ENCODE measurements at places on chromosomes 6 and 20. TPM values are rescaled to one million over a fixed set of nuclear protein-coding genes. Genes with fewer than 3 reads are reported as not detected.

OXT gene
- total RNA-seq: not detected

PLG gene
- not detected for total RNA-seq

DSE gene
- total RNA-seq: 22.2 TPM

EXOC2 gene
- total RNA-seq: 29.0 TPM

FAM209A gene
- not detected for total RNA-seq

PBOV1 gene
- not detected for total RNA-seq

CYB5R4 gene
- total RNA-seq: 12.5 TPM

RFX6 gene
- total RNA-seq: not detected

ARFGEF3 gene
- total RNA-seq: 2.4 TPM

DNA sequence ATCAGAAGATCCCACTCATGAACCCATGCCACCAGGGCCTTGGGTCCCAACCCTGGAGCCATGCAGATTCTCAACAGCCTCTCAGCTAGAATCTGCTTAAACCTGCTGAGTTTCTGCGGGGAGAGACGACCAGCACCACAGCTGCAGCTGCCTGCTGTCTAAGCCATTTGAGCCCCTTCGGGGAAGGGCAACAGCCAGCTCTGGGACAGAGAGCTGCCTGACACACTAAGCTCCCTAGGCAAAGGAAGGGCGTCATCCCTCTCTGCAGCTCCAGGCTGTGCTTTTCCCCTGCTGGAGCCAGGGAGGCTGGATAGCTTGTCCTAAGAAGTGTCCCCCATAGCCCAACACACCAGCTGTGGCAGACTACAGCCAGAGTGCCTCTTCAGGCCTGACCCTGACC lies 182.5 kb downstream of the OTOR start:
- DNase-seq: no peak

DNA sequence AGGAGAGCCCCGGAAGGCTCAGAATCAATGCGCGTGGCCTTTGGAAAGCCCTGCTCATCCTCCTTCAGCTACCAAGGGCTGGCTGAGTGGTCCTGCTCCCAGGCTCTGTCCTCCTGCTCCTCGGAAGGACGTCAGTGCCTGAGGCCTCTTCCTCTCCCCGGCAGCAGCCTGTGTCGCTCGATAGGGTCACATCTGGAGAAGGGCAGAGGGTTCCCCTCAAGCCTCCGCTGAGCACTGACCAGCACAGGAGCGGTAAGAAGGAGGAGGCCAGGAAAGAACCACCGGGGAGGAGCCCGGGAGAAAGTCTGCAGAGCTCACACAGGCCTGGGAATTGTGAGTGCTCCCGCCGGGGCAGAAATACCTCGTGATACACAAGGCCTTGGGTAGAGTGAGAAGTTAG lies 21.2 kb downstream of the KIF25 start:
- DNase-seq: no peak

DNA sequence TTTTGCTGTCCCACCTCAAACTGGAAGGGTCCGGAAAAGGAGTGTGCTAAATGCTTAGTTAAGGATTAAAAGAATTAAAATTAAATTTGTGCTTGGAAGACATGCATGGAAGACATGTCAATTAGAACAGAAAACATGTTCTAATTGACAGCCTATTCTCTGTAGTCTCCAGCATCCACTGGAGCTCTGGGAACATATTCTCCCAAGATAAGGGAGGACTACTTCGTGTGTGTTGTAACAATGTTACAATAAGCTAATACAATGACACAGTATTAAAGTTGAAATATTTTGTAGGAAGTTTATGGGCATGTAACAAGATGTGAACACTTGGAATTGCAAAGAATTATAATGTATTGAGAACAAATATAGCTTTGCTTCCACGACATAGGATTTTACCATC lies 567.4 kb upstream of the CITED2 start:
- DNase-seq: no peak

GRCh38 chr6:107867302-107867615 lies 43.1 kb upstream of the SCML4 start:
- no peak for DNase-seq

DNA sequence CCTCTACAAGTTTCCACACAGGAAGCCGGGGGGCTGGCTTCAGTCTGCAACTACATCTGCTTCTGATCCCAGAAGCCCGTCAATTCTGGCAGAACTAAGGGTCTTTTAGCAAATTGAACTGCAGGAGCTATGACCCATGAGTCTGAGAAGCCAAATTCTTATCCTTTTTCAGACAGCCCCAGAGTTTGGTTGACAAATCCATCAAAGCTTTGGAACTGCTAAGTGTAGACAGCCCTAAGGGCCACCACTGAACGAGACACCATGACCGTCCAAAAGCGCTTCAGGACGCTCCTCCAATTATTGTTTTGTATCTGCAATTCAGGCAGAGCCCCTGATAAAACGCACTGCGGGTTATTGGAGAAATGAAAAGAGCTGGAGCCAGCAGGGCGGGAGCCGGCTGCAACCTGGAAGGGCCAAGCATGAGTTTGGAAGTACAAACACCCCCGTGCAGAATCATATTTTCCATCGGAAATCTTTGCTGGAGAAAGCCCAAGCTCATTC lies 67.1 kb downstream of the GNAS-AS1 start:
- no peak for DNase-seq

- DNase-seq: no peak
These were observed 37.6 kb downstream of the ANKS1A start for GRCh38 chr6:34926655-34927054.

GRCh38 chr6:158121335-158121734 lies 46.7 kb downstream of the SERAC1 start:
- DNase-seq: no peak

GRCh38 chr6:11876934-11877433 lies 98.4 kb upstream of the ADTRP start:
- no peak for DNase-seq

GRCh38 chr20:11305406-11305805 lies 612.3 kb upstream of the BTBD3 start:
- no peak for DNase-seq

DNA sequence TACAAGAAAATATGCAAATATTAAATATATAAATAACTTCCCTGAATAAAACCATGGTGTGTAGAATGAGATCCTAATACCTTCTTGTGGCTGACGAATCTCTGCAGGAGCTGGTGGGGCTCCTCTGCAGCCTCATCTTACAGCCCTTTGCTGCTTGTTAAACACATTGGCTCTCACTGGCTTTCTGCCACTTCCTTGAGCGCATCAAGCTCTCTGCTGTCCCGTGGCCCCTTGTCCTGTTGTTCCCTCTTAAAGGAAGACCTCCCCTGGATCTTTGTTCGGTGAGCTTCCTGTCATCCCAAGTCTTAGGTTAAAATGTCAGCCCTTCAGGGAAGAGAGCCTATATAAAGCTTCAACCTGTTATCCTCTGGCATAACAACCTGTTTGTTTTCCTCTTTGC lies 519.6 kb downstream of the DOK5 start:
- no peak for DNase-seq

DNA sequence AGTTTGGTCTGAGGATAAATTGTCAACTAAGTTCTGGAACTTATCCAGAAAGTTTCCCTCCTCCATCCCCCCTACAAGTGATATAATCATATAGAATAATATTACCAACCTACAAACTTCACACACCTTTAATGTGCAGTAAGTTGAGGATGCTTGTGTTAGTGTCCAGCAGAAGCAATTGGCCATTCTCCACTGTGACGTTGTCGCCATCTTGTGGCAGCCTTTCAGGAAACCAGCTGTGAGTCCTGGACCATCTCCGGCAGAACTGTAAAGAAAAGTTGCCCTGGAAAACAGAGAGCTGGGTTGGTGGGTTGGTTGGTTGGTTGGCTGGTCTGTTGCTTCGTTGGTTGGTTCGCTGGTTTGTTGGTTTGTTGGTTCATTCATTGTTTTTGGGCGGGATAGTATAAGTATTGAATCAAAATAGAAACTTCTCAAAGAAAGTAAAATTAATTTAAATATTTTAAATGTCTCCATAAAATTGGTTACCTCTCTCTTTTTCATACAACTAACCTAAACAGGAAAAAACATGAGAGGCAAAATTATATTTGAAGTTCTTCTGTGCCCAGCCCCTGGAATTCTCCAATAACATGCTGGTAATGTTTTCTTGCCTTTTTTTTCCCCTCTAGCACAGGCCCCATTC lies 127.5 kb downstream of the PKHD1 start:
- peak; percentile 57 for DNase-seq

- no peak for DNase-seq
These were observed 136.7 kb upstream of the RALGAPA2 start for GRCh38 chr20:20849161-20849560.

GRCh38 chr6:2843138-2843740 lies 1.6 kb upstream of the SERPINB1 start:
- DNase-seq: peak; percentile 24

DNA sequence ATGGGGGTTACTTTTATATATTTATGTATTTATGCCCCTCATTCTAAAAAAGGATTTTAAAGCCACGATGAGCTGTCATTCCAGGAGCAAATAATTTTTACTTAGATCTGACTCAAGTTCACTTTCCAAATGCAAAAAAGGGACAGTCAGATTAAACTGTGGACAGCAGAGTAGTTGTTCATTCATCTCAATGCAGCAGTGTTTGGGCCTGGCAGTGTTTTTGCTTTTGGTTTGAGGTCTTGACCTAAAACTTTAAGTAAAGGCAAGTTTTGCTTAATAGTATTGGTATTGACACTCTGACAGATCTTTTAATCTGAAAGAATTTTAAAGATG lies 13.9 kb downstream of the JARID2 start:
- DNase-seq: no peak

- no peak for DNase-seq
These were observed 17.0 kb upstream of the TOP1 start for GRCh38 chr20:41011551-41012067.
